Vagina (tissue), 2 donors: ENCODE measurements at places on chromosomes 4 and X.
A peak's percentile ranks its signal among the peaks of the same experiment; 100 is the strongest.

DNA sequence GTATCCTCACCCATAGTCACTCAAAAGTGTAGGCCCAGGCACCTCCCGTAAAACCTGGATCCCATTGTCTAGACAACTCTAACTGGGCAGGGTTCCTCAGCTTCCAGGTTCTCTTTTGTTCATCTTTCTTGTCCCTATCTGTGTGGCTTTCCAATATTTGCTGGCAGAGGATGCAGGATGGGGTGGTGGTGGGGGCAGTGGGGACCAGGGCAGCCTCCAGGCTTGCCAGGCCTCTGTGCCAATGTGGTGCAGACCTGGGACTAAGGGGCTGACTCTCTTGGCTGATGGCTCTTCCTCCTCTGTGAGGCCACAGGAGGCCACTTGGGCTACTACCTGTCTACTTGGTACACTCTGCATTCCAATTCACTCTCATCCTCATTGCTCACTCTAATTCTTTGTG, 76.4 kb downstream of the NBDY start:
- peak; percentile 87 for DNase-seq

DNA sequence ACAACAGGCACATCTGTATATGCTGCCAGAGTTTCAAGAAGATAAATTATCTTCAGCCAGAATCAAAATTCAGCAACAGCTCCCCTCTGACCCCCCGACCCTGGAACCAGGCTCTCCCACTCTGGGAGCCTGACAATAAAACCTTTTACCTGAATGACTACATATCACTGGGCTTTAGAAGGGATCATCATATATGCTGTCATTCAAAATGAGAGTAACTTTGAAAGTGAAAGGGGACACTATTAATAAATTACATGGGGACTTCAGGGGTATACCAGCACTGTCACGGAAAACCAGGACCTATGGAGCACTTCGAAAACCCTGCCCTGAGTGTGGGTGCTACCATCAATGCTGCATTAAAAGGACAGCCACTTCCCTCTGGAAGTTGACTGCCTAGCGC, 26.2 kb downstream of the TSPAN5 start:
- DNase-seq = no peak

DNA sequence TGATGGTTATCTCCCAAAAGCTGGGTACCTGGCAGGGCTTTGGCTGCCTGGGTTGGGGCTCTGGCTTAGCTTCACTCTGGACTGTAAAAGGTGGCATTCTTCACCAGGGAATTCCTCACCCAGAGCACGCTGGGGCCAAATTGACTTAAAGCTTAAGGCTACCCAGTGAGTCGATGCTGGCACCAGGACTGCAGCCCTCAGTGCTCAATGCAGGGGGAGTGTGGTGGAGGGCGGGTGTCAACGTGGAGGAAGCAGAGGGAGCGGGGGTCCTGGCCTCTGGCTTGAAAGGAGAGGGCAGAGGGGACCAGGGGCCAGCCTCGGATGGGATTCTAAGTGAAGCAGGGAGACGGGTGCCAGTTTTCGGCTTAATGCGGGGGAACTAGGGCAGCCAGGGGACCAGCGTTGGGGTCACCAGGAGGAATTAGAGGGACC, 446 bp upstream of the FAM50A start:
- DNase-seq = no peak

GRCh38 chr4:146852360-146852759, 93.3 kb downstream of the TTC29 start:
- no peak for DNase-seq

DNA sequence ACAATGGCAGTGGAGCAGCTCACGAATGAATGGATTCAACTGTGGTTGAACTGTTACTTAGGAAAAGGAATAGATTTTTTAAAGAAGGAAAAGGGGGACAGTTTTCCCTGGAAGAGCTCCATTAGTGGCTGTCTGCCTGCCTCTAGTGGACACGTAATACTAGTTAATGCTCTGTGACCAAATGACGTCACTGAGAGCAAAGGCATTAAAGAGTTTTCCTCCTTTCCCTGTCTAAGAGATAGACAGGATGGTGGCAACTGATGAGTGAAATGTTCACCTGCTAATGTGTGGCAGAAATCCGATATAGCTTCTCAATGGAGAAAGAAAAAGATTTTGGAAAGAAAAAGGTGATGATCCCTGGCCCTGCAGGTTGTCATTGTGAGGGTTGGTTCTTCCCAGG, 52.3 kb upstream of the SCML1 start:
- no peak for DNase-seq

GRCh38 chrX:15202454-15203177, 67.3 kb downstream of the ASB9 start:
- DNase-seq = no peak

DNA sequence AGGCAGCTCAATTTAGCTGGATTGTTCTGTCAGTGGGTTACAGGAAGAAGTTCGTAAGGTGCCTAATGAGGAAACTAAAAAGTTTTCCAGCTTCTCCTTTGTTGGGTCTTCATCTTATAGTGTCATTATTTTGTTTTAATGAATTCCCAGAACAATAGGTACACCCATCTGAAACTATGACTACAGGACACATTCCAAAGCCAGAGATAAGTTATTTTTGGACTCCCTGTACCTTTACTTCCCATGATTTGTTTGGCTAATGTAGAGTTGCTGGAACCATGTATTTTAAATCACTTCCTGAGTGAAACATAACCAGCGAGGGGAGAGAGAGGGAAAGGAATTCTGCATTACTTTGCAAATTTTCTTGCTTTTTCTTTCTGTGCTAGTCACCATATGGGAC, 114.0 kb downstream of the CLCN5 start:
- DNase-seq = no peak

DNA sequence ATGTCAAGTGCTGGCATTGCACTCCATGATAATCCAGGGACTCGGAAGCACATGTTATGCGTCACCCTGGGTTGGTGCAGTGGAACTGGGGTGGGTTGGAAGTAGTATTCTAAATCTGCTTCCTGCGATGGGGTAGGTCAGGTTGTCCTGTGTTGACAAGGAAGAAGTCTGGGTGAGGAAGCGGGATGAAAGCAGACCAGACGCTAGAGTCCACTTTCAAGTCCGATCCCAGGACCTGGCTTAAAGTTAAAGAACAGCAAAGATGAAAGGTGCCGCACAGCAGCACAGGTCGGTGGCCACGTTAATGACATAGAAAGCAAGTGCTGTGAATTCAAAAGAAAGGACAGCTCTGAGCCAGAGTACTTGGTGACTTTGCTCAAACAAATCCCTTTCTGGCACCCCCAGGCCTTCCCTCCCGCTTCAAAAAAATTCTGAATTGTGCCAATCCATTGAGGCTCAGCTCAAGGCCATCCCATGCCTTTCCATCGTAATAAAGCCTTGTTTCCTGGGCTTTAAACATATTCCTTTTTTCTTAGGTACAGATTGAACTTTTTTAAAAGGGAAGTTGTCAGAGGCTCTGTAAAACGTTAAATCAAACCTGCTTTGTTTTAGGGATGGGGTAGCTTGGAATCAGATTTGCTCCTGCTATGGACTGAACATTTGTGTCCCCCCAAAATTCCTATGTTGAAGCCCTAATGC, 117.7 kb downstream of the PTTG2 start:
- no peak for DNase-seq

DNA sequence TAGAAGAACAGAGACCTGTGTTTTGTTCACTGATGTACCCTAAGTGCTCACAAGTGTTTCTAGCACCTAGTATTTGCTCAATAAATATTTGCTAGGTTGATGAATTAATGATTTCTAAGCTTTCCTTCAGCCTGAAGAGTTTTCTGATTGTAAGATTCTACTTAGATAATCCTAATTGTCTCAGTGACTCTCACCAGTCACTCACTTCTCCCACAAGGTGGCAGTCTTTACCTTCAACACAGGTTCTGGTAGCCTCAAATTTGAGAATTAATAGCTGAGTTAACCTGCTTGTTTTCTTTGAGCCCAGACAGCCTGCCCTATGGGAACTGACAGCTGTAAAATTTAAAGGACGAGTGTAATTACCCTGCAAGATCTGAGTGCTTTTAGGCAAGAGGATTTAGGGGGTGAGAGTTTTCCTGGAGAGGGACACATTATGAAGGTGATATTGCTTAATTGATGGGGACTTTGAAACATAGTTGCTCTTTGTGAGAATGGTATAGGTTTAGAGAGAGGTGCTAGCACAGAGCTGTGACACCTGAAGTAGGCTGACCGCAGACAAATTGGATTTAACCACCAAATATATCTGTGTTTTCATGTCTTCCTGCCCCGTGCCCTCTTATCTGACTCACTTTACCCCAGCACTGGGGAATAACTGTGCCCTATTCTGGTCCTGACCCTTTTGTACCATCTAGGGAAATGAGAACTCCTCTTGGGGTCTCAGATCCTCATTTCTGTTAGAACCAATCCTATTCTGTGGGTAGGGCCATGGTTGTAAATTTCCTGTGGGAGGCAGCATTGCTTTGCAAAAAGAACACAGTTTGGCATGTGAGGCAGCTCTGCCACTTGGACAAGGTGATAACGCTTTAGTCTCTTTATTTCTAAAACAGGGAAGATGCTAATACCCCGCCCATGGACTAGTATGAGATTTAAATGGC, 27.7 kb downstream of the CD38 start:
- DNase-seq = no peak

GRCh38 chr4:82754513-82755165, 44.0 kb downstream of the SCD5 start:
- no peak for DNase-seq

DNA sequence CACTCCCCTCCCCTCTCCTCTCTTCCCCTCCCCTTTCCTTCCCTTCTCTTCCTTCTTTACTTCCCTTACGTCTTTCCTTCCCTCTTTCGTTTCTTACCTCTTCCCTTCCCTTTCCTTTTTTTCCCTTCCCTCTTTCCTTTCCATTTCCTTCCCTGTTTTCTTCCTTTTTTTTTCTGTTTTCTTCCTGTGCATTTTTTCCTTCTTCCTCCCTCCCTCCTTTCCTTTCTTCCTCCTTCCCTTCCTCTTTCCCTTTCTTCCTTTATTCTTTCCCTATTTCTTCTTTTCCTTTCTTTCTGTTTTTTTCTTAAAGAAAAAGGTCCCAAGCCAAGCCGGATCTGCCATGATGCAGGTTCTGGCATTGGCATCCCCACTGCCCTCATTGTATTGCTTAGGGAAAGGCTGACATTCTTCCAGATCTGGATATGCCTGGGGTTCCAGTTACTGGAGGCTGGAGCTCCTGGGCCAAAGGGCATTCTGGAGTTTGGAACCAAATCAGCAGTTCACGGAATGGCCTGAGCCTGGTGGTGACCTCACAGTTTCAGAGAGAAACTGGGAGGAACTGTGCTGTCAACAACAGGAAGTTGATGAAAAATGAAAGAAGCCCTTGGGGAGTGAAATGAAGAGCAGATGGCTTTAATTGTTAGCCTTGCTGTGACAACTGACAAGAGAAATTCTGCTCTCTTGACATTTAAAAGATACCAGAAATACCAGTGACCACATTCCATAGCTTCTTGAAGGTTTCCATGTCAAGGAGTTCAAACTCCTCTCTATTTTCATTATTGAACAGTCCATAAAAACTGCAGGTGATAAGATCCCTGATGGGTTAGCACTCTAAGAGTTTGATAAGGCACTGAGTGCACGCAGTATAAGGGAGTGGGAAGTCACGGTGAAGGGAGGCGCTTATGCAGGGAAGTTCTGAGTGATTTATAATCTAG, 622.1 kb downstream of the SPRY1 start:
- no peak for DNase-seq
